ELR (cell line): ENCODE measurements at places on chromosomes 1 and 21.

DNA sequence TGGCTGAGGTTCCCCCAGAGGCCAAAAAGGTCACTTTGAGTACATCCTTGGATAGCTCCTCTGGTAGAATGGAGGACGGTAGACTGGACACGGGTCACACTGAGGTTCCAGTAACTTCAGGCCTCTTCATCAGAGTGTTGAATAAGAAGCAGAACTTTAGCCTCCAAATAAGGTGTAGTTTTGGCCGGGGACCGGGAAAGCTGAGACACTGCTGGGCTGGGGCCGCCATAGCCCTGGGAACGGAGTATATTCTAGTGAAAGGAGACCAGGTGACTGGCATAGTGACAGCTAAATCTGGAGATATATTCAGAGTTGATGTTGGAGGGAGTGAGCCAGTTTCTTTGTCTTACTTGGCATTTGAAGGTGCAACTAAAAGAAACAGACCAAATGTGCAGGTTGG is 84.1 kb downstream of the EVA1C start:
- DNase-seq, result no peak

DNA sequence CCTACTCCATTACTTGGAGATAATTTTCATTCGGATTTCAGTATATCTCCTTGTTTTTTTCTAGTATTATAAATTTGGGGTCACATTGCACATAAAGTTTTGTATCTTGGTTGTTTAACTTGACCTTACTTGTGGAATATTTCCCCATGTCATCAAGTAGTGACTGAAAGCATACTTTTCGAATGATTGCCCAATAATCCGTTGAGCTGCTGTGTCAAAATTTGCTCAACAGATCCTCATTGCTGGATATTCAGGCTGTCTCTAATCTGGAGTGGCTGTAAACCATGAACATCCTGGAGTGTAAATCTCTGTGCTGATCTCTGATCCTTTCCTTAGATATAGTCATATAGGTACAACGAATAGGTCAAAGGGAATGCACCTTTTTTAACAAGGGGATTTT is 4.9 kb downstream of the NIPAL3 start:
- DNase-seq, result no peak

- peak; percentile 91 for DNase-seq
Observed at GRCh38 chr1:164707868-164708331, 148.9 kb downstream of the PBX1 start.

DNA sequence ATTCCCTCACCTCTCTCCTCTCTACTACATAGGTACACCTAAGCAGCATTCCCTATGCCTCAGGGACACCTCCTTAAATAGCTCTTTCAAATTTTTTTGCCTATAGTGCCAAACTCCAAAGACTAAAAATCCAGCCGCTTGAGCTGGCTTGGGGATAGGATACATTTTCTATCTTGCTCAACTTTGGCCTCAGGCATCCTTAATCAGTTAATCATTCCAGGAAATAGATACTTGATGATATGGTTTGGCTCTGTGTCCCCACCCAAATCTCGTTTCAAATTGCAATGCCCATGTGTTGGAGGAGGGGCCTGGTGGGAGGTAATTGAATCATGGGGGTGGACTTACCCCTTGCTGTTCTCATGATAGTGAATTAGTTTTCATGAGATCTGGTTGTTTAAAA is 11.4 kb upstream of the PHGDH start:
- DNase-seq, result no peak

- DNase-seq, result no peak
Observed at GRCh38 chr1:192489047-192489446, 86.5 kb upstream of the RGS1 start.

GRCh38 chr21:29808153-29808552 is 131.6 kb downstream of the GRIK1 start:
- no peak for DNase-seq

DNA sequence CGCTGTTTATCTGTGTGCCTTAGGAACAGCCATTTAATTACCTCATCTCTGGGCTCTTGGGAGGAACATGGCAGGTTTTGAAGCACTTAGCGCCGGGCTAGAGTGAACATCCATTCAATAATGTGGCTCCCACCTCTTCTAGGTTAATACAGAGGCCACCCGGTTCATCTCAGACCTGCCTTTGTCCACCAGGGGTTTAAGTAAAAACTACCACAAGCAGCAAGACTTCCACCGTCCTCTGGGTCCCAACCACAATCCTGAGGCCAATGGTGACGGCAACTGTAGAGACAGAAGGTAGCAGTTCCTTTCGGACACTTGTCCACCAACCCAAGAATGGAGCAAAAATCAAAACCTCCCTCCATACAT is 924 bp upstream of the DDOST start:
- DNase-seq, result peak; percentile 18

DNA sequence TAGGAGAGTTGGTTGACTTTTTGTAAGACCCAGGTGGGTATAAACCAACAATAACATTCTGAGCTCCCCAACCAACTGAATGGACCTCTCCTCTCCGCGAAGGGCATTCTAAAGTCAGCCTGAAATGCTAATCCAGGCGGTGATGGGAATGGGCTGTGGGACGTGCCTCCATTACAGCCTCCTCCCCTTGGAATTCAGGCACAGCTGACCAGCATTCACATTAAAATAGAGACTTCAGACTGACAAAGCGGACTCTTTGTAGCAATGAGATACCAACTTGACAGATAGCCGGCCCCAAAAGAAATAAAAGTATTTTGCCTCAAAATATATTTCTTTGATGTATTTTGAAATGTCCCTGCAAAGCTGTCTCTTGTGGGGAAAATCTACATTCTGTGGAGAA is 101.7 kb downstream of the KIF26B start:
- no peak for DNase-seq

DNA sequence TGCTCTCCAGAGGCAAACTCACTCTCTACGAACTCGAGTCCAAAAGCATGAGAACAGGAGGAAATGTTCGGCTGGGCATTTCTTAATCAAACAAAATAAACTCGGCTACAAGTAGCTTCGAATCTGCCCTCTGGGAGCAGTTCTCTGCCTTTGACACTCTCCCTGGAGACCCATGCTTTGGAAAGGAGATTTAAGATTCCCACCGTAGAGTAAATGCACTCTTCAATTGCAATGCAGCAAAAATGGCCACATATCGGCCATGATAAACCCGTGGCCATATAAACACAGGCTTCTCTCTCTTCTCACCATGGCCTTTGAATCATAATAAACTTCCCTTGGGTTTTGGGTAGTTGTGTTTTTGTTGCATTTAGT is 215.4 kb downstream of the TOMM20 start:
- DNase-seq, result no peak

DNA sequence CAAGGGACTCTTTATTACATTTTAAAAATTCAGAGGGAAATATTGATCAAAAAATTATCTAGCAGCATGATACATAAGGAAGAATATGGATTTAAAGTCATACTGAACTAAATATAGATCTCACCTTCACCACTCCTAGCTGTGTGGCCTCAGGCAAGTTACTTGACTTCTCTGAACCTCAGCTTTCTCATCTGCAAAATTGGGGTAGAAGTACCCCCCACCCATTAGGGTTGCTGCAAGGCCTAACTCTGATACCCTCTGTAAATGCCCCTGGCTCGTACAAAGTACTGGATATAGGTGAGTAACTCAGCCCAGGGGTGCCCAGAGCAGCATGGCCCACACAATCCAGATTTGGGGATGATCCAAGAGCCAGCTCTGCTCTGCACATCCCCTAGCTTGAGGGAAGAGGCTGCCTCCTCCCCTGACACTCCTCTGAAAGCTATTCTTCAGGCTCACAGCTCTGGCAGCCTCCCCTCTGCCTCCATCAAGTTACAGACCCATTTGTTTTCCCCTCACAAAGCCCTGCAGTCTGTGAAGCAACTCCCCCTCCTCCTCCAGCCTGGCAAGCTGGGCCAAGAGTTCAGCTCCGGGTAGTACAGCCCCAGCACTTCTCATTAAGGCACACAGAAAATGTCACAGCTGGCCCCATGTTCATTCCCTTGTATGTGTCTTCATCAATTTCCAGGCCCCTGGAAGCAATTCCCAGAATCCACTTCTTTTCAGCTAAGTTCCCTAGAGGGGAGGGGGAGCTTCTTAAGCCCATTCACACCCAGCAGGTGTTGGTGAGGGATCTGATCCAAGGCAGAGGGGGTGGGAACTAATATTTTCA is 143.7 kb downstream of the PLPP3 start:
- no peak for DNase-seq

DNA sequence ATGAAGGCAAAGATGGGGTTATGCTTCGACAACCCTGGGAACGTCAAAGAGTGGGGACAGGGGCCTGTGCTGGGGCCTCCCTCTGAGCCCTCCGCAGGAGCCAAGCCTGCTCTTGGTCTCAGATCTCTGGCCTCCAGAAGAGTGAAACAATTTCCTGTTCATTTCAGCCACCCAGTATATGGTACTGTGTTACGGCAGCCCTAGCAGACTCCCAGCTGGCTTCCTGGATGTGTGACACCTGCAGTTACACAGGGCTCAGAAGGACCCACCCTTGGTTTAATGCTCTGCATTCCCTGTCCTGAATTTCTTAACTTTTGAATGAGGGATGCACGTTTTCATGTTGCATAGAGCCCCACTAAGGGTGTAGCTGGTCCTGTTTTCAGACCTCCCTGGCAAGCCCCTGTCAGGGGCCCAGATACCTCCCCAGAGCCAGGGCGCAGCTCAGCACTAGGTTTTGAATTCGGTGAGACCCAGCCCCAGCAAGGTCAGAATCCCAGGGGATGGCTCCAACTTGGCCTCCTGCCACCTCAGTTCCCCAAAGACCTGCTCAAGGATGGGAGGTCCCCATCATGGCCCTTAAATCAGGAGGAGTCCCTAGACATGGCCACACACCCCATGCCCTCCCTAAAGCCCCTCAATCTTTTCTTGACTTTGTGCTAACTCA is 79.0 kb upstream of the IFFO2 start:
- DNase-seq, result no peak

GRCh38 chr1:59183749-59184317 is 113.1 kb upstream of the FGGY start:
- DNase-seq, result no peak

DNA sequence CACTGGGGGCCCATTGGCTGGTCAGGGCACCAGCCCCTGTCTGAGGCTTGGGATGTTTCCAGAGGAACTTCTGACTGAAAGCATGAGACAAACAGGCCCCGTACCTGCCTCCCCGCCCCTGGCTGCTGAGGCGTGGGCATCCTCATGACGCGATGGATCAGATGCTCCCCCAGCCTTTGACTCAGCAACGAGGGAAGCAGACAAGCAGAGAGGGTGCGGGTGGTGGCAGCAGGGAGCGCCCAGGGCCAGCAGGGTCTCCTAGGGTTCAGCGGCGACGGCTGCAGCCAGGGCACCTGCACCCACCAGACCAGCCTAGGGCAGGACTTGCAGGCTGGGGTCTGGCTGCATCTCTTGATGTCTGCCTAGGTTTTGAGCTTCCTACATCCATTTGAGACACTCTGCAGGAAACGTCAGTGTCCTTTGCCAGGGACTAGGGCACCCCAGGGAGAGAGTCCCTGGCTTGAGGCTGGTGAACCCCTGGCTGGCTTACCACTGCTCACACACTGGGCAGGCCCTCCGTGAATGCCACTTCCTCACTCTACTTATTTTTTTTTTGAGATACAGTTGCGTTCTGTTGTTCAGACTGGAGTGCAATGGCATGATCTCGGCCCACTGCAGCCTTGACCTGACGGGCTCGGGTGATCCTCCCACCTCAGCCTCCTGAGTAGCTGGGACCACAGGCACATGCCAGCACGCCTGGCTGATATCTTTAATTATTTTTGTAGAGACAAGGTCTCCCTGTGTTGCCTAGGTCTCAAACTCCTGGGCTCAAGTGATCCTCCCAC is 63.3 kb downstream of the DHRS3 start:
- no peak for DNase-seq

DNA sequence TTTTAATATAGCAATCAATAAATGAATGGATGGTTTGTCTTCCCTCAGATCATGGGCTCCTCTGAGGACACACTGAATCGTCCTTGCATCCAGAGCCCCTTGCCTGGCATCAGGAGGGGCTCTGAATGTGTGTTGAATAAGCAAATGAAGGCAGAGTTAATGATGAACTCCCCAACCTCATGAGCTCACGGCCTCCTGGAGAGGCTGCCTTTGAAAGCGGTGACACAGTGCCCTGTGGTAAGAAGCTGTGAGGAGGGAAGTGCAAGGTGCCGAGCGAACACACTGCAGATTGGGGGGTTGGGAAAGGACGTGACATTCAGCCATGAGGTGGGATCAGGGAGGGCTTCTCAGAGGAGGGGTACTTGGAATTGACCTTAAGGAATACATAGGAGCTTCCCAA is 3.2 kb upstream of the PARS2 start:
- no peak for DNase-seq

DNA sequence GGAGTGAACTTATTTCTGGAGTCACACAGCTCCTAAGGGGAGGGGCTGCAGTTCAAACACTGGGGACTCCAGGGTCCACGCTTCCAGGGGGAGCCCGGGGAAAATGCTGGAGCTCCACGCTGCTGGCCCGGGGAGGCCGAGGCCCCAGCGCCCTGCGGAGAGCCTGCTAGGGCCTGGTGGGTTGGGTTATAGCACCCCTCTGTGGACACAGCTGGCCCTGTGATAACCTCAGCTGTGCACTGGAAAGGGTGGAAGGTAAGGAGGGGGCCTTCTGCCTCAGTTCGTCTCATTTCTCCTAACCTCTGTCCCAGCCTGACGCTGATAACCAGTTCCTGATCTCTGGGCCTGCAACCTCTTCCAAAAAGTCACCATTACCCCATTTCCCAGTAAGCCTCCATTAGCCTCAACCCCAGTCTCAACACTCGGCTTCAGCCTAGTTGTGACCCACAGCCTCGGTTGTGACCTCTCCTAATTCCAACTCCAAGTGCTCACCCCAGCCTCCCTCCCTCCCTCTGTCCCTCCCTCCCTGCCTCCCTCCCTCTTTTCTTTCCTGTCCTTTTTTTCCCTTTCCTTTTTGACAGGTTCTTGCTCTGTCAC is 7.1 kb downstream of the NBL1 start:
- DNase-seq, result peak; percentile 57

- DNase-seq, result peak; percentile 94
Observed at GRCh38 chr1:209823143-209824041, 4.4 kb upstream of the UTP25 start.

- DNase-seq, result no peak
Observed at GRCh38 chr1:112026016-112026415, 36.5 kb upstream of the KCND3 start.

DNA sequence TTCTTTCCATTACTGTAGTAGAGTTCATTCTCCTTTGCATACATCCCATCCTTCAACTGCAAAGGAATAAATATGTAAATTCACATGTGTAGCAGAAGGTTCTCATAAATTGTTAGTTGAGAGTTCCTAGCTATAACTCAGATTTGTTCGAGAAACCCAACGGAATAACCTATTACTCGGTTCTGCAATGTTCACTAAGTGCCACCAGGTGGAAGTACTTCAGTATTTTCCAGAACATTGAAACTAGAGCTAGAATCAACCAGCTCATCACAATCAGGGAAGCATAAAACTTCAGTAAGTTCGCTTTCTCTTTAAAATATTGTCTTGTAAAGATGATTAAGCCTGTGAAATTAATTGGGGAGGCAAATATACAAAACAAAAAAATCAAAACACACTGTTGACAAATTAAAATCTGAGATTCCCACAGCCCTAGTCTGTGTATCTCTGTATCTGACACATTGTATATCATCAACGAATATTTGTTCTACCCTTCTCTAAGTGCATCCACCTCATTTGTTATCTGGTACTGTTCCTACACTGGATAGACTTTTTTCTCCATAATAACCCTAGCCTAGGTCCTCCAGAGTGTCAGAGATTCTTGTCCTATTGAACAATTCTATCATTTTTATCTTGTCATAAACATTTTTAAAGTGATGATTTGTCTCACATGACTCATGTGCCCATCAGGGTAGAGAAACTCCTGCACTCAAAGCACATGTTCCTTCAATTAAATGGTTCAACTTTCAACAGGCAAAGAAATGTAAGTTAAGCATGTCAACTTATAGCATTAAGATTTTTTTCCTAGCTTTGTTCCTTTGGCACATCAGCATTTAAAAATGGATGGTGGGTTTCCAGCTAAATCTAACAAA is 31.9 kb downstream of the MROH9 start:
- DNase-seq, result peak; percentile 59

GRCh38 chr1:72693376-72693775 is 411.0 kb upstream of the NEGR1 start:
- no peak for DNase-seq
